ENCODE measurements at places on chromosomes 3 and 15.
A peak's percentile ranks its signal among the peaks of the same experiment; 100 is the strongest.

- no peak for DNase-seq
These were observed 27.3 kb downstream of the PARP16 start for GRCh38 chr15:65259367-65259797.

DNA sequence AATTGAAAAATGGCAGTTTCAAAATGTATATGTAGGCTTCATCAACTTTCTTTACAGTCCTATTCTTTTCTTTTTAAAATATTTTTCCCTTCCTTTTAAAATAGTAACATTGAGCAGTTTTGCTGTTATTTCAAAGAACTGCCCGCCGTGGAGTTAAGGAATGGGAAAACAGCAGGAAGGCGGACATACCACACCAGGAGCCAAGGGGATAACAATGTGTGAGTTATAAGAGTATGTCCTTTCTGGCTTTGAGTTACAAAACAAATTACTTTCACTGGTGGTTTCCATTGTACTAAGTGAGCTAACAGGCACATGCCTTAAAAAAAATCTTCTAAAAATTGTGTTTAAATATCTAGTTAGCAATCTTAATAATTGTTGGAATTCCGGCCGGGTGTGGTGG, 37.4 kb upstream of the FBXL22 start:
- DNase-seq = no peak

DNA sequence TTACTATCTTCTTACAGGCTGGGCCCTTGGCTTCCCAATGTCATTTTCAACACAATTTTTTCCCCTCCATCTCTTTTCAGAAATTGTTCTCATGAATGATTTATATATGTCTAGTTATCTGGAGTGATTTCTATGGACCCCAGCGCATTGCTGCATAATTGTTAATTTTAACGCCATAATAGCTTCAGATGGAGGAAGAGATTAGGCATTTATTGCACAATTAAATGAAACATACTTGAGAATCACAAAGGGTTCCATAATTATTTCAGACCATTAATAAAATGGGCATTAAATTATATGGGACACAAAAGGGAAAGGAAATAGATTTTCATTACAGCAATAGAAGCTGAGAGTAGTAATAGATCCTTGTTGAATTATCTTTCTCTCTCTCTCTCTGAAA, 70.3 kb upstream of the SOX14 start:
- DNase-seq = no peak

- peak; percentile 64 for DNase-seq
These were observed 10.0 kb downstream of the PLXND1 start for GRCh38 chr3:129596194-129597086.

- no peak for DNase-seq
These were observed 169.7 kb downstream of the PLCL2 start for GRCh38 chr3:17054301-17054981.

DNA sequence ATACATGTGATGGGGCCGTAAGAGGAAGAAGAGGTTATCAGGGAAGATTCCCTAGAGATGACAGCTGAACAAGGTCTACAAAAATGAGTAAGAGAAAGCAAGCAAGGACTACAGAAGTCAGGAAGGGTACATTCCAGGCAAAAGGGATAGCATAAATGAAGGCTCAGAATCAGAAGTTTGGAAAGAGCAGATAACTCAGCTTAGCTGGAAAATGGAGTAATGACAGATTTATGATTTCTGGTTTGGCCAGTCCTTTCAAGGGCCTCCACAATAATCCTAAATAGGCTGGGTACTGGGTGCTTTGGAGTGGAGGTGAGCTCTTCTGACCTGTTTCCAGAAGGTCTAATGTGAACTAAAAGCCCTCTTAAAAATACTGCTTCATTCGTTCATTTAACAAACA, 110.7 kb downstream of the MYO5A start:
- no peak for DNase-seq

DNA sequence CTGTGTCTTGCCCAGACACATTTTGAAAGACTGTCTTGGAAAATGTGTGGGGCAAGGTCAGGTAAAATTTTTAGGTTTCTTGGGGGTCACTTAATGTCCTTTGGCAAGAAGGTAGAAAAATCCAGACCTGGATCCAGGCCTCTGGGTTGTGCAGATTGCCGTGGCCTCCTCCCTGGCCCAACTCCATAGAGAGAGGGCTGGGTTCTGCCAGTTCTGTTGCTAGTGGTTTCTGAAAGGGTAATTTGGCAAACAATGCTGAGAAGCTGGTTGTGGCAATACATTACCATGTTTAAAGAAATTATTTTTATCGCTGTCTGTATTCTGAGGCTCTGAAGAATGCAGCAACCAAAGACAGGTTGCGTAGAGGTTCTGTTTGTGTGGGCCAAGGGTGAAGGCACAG, 20.2 kb upstream of the TMEM158 start:
- DNase-seq = no peak

DNA sequence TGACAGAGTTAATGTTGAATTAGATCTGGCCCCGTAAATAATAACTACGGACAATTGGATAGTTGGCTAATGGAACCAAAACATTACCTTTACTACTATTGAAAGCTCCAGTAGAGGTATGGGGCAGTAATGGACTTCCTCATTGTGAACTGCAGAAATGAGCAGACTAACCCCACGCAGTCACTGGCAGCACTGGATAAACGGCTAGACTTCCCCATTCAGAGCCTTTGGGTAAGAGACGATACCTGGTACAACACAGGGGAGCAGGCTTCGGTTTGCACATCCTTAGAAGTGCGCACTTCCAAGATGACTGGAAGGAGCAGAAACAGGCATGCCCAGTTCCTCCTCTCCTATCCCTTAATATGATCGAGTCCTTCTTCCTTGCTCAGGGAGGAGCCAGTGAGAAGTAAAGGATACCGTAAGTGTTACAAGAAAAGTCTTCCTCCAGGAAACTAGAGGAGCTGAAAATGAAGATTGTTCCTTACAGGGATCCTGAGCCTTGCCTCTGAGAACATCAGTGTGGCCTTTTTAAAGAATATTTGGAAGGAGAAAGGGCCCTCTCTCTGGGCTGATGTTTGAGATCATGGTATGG, 100.5 kb upstream of the NECTIN3 start:
- no peak for DNase-seq

- DNase-seq = no peak
These were observed 641 bp downstream of the TRAT1 start for GRCh38 chr3:108823227-108823626.

- DNase-seq = no peak
These were observed 25.1 kb downstream of the PCSK6 start for GRCh38 chr15:101464256-101464998.

DNA sequence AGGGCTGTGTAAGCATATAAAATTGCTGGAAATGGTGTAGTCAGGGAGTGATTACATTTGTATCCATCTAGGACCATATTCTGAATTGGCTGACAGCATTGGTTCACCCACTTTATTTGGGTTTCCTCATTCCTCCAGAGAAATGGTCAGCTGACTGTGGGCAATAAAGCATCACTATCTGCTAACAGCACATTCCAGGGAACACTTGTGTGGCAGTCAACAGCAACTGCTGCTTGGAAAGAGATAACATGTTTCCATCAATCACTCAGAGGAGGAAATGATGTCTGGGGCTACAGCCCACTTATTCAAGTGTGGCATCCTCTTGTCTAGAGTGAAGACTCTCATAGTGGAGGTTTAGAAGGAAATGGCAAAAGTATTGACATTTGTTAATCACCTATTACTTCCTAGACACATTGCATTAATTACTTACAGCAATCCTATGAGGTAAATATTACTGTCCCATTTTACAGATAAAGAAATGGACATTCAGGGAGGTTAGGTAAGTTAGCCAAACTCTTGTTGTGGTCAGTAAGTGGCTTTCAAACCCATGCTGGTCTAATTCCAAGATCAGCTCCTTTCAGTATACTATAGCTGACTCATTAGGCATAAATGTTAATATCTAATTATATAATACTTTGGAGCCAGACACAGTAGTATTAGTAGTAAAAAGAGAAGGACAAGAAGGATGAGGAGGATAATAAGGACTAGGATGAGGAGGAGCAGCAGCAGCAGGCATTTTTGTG, 247.8 kb downstream of the ALCAM start:
- no peak for DNase-seq

- no peak for DNase-seq
These were observed 4.9 kb downstream of the TP63 start for GRCh38 chr3:189636048-189636447.
